ENCODE measurements at places on chromosomes 7 and 10.

DNA sequence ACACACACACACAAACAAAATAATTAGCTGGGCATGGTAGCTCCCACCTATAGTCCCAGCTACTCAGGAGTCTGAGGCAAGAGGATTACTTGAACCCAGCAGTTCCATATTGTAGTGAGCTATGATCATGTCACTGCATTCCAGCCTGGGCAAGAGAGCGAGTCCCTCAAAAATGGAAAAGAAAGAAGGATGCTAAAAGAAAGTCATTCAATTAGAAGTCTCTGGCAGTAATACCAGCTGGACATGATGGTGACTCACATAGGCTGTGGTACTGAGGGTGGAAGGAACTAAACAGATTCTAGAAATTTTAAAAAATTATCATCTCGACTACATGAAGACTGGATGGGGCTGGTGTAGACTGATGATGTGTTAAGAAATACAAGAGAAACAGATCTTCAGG is 385.3 kb downstream of the ETV1 start:
- no peak for DNase-seq

DNA sequence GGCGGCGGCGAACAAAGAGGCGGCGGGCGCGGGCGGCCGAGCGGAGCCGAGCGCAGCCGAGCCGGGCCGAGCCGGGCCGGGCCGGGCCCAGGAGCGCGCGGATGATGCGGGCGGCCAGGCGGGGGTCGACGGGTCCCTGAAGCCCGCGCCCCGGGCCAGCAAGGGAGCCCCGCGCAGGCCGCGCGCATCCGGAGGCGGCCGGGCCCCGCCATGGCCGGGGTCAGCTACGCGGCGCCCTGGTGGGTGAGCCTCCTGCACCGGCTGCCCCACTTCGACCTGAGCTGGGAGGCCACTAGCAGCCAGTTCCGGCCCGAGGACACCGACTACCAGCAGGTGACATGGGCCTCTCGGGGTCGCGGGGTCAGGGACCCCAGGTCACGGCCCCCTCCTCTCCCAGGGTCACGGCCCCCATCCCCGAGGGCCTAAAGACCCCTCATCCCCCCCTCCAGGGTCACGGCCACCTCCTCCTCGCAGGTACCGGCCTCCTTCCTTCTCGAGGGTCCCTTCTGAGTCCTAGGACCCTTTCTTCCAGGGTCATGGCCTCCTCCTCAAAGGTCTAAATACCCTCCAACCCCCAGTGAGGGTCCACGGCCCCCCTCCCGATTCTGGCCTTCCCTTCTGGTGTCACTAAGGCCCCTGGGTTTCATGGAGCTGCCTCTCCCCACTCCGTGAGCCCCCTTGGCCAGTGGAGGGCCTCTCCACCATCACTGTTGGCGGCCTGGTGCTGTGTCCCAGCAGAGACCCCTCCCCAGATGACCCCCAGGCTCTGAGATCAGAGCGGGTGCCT is at the start of gene TTYH3:
TSS of gene TTYH3 (plus strand) at position 41 of the 787 bp plus-strand sequence. CDS start at position 211, 170 bp downstream.
- no peak for DNase-seq

GRCh38 chr10:79275431-79275851 is 71.8 kb upstream of the PPIF start:
- no peak for DNase-seq

- no peak for DNase-seq
Measured at GRCh38 chr7:32611201-32612099, 116.2 kb downstream of the AVL9 start.

- no peak for DNase-seq
Measured at GRCh38 chr10:108783897-108784296, 1139.4 kb downstream of the XPNPEP1 start.

- DNase-seq, result no peak
Measured at GRCh38 chr10:17768957-17769356, 17.0 kb downstream of the TMEM236 start.
